ELR (cell line): ENCODE measurements at places on chromosomes 6 and 20.

- peak; percentile 79 for DNase-seq
Measured at GRCh38 chr6:139027620-139028182, 844 bp upstream of the ABRACL start.

- DNase-seq: no peak
Measured at GRCh38 chr6:154187714-154188113, 148.7 kb downstream of the OPRM1 start.

DNA sequence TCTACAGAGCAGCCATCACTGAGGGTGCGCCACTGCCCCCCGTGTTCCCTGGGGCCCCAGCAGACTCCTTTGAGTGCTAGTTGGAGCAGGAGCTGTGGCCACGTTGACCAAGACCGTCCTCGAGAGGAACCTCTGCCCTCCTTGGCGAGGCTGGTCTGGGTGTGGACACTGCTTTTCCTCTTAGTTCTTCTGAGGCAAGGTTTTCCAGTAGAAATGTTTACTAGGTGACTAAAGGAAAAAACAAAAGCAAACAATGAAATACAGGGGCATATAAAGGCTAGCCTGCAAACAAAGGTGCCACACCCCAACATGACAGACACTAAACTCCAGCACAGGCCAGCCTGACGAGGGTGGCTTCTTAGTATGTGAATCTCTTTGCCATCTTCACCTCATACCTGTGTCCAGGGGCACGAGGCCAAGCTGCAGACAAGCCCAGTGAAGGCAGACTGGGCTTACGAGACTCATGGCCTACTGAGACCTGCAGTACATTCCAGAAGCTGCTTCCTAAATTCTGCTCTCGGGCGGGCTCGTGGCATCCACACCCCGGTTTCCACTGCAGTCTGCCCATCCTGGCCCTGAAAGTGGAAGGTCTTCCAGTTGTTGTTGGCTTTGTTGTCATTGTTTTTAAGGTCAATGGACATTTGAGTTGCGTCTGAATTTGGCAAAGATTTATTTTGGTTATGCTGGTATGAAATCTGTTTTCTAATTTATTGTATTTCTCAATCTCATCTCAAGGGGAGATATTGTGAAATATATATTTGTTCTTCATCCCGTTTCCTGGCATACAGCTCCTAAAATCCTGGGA, 39.2 kb downstream of the FAM50B start:
- no peak for DNase-seq

DNA sequence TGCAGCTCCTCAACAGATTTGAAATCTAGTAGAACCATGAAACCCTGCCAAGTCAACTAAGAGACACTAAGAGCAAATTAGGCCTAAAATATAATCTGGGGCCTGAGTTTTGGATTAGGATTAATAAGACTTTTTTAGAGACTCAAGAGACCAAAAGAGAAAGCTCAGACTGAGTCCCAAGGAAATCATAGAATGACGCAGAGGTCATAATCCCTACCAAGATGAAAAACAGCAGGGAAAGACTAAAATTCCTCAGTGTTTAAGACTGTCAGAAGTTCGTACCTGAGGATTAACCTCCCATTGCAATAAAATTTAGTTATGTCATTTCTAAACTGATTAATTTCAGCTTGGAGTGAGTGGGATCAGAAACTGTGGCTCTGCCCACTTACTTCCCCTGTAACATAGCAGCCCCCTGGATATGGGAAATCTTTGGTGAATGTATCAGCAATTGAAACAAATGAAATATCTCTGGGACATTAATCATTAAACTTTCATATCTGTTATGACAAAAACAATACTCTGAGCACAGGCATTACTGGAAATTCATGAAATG, 200.3 kb downstream of the EDN1 start:
- DNase-seq: no peak

GRCh38 chr20:49415005-49415667, 67.3 kb downstream of the KCNB1 start:
- no peak for DNase-seq

DNA sequence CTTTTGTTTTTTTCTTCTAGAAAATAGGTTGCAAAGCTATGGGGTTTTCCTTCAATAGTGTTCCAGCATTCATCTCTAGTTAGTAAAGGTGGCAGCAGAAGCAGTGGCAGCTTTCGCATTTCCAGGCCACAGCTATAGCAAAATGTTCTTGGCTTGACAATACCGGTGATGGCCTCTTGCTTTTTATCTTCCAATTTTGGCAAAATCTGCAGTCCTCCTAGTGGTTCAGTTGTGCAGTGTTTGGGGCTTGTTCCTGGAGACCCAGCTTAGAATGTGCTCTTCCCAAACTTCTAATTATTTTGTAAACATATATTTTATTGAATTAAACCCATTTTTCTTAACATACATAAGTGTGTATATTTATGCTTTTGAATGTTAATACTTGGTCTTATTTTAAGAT, 370.6 kb upstream of the MAN1A1 start:
- DNase-seq: peak; percentile 23

DNA sequence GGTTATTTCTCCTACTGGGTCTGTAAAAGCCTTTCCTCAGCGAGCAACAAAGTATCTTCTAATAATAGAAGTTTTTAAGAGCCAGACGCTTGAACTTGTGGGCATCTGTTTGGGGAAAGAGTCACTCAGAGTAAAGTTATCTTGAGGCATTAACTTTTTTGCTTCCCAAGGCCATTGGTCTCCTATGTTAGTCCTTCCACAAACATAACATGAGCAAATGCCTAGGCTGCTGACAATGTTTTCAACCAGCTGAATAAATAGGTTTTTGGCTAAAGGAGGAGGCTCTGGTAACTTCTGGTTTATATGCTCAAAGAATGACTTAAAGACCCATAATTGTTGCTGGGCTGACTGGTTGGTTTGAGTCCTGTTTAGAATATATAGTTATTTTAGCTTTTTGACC, 213.5 kb upstream of the SYNCRIP start:
- no peak for DNase-seq

DNA sequence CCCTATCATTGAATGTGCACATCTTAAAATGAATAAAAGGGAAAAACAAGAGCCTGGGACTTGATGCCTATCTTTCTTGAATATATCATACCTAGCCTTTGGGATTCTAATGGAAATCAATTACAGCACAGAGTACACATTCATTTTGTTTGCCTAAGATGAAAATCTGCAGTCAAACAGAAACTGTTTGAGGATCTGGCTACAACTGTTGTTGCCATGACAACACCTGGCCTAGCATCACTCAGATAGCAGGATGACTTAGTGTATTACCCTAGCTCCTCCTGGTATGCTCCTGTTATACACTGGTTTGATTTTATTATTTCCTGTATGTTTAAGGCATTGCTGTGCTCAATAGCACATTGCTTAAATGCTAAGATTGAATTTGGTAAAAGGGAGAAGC, 71.5 kb upstream of the LAMP5 start:
- peak; percentile 6 for DNase-seq

- no peak for DNase-seq
Measured at GRCh38 chr6:102761872-102762271, 1368.4 kb downstream of the GRIK2 start.

DNA sequence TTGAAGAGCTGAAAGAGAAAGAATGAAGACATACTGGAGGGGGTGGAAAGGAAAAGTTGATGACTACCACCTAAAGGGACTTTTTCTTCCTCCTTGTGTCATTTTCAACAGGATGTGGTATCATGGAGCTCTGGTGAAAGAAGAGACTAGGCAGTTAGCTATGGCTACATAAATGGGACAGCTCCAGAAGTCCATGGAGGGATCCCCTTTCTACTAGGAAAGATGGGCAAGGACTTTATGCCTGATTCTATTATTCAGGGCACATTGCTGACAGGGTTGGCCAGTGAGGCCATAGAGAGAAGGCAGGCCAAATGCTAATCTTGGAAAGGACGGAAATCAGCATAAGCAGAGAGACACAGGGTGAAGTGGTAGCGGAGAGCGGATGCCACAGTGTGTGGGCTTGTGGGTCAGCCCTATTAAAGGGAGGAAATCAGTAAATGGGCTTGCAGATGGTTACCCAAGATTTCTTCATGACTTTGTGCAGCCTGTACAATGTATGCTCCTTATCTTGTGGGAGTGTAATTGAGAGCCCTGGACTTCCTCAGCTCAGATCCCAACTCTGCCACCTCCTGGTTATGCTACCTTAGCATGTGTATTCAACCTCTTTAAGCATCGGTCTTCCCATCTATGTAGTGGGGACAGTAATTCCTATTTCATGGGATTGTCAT, 77.4 kb upstream of the TMEM170B start:
- DNase-seq: peak; percentile 33

GRCh38 chr20:51346686-51347485, 195.6 kb downstream of the NFATC2 start:
- peak; percentile 91 for DNase-seq

DNA sequence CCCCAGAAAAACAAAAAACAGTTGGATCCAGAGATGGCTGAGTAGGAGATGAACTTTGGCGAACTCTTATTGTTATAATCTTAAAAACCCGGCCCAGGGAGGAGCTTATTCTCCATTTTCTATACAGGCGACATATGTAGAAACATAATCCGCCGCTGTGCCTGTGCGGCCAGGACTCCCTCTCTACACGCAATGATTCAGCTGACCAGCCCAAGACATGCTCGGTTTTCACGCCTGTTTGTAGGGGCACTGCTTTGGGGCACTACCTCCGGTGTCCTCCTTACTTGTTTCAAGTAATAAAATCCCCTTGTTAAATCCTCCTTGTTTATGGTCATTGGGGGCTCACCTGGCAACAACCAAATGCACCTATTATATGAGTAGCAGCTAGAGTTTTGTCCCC, 89.9 kb downstream of the SEL1L2 start:
- no peak for DNase-seq

DNA sequence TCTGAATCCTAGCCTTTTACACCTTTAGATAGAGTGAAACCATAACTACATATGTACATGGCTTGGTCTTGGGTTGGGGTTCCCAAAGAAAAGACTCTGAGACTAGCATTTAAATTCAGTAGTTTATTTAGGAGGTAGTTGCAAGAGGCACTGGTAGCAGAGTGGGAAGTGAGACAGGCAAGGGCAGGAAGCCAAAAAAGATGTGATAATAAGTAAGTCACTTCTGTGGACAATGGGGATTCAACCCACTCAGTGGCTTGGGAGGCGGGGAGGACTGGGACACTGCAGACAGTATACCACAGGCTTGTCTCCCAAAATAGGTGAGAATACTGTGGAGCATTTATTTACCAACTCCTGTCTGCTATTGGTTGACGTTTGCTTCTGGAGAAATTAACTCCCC, 131.9 kb downstream of the SLC24A3 start:
- DNase-seq: no peak

DNA sequence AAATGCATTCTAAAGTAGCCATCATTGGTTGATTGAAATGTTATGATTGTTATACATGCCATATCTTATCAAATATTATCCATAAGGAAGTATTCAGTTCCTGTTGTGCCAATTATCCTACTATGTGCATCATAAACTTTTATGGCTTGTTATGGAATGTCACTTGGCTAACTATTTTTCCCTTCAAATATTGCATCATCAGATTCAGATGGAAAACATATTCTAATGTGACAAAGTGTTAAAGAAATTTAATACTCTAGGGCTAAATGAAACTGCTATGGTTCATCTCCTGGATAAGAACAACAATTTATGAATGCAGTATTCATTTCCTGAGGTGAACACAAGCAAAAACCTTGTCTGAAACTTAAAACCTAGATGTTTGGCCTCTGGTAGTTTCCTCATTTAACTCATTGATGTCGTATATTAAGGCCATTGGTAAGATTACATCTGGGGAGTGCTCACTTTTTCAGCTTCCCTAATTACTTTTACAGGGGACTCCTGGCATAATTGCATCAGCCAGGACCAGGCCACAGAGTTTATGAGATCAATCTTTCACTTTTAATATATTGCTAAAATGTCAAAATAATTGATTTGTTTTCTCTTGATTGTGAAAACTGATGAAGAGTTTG, 134.9 kb upstream of the CEP162 start:
- no peak for DNase-seq

DNA sequence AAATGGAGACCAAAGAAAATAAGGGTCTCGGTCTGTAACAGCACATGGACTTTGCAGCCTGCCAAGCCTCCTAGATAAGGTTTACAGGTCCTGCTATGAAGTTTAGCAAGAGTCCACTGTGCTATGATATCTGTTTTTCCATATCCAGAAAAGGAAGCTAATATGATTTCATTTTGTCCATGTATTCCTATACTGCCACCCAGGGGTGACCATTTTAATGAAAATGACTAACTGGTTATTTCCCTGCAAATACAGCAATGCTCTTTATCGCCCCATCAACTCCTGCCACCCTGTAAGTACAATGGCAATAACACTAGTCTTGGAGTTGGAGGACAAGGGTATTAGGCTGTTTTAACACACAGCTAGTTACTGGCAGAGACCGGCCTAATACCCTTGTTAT, 115.2 kb upstream of the GLP1R start:
- DNase-seq: peak; percentile 37

GRCh38 chr20:57476084-57476526, 48.8 kb downstream of the CTCFL start:
- DNase-seq: no peak

DNA sequence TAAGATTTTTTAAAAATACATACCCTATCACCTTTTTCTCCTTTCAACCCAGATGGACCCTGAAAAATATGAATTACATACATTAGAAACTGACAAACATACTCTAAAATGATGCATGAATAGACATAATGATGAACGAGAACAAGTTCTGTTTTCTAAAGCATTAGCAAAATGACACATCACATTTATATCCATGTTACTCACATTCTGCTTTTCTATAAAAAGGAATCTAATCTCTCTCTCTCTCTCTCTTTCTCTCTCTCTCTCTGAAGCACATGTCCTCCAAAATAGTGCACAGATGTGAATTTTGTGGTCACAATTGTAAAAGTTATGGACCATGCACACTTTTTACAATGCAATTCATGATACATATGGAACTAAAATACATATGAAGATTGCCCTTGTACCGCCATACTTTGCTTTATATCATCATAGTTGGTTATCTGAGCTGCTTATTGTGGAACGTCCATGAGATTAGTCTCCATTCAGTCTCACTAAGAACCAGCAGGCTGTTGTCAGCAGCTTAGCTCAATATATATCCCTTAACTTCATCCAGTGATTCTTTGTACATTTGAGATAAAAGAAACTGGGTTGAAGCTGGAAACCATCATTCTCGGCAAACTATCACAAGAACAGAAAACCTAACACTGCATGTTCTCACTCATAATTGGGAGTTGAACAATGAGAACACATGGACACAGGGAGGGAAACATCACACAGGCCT, 114.2 kb downstream of the COL12A1 start:
- no peak for DNase-seq

DNA sequence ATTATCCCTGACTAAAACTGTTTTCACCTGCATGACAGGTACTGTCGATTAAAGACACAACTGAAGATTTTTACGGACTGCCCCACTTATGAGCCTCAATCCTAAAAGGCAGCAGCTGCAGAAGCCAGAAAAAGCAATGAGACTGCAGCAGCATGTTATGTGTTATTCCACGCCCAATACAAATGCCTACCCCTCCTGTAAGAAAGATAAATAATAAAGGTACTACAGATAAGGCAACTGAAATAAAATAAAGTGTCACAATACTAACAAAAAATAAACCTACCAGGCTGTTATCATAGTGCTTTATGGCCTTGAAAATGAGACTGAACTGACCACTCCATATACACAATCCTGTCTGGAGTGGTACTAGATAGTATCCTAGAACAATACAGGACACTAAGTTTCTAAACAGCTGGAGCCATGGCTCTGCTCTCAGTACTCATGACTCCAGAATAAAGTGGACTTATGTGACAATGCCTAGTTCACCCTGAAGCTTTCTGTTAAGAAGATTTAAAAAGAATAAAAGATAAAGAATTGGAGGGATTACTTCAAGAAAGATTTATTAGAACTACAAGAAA, 9.5 kb downstream of the BCLAF1 start:
- no peak for DNase-seq
